ENCODE measurements at places on chromosomes 3 and 15. TPM values are rescaled to one million over a fixed set of nuclear protein-coding genes. Genes with fewer than 3 reads are reported as not detected.

Gene ZNF662
- polyA plus RNA-seq, result 15.8 TPM

Gene MORC1
- polyA plus RNA-seq, result not detected

Gene ERICH6
- 0.23 TPM for polyA plus RNA-seq

Gene C3orf70
- 3.5 TPM for polyA plus RNA-seq

Gene SENP7
- 35.5 TPM for polyA plus RNA-seq

Gene PRR20G
- polyA plus RNA-seq, result not detected

Gene AGBL1
- 11.7 TPM for polyA plus RNA-seq

Gene KCNMB2
- 9.0 TPM for polyA plus RNA-seq

Gene IGSF10
- polyA plus RNA-seq, result 2.8 TPM

All from hindlimb muscle (tissue), 1 donor.